Right lung (tissue), 10 donors: ENCODE measurements at places on chromosomes 16 and 17.

DNA sequence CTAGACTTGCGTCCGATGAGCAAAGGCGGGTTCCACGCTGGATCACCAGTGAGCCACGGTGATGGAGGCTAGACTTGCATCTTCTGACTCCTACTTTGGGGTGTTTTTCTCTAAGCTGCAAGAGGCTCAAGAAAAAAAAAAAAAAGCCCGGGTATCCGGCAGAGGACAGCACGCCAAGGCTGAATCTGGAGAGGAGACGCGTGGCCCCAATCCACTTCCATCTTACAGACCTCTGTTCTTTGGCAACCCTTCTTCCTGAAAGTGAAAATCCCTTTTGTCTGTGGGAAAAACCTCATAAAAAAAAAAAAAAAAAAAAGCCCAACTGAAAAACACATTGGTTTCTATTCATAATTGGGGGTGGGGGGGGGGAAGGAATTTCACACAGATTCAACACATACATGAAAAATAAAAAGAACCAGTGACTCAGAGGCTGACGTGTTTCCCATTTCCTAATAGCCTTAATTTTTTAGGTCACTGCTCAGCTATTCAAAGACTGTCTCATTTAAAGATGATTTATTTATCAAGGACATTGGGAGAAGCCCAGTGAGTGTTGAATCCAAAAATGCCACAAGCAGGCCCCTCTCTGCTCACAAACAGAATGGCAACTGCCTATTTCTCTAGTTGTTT, 258.3 kb downstream of the FOXL1 start:
- DNase-seq, result no peak

DNA sequence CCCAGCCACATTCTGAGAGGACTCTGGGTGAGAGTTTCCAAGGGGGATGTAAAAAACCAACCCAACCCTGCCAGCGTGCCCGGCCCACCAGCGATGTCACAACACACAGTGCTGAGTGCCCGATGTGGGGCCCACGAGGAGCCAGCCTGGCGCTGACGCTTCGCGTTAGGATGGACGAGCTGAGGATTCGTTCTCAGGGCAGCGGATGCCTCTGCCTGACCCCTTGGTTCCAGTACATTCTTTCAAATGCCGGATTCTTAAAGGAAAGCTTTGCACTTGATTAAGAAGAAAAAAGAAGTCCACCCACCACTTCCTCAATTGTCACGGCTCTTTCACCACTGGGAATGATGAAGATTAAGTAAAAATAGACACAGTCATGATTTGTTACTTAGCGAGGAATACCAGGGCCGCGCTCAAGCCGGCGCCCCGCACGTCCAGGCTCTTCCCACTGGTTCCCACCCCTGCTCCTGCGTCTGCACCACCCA, 79.4 kb downstream of the IRF8 start:
- no peak for DNase-seq

DNA sequence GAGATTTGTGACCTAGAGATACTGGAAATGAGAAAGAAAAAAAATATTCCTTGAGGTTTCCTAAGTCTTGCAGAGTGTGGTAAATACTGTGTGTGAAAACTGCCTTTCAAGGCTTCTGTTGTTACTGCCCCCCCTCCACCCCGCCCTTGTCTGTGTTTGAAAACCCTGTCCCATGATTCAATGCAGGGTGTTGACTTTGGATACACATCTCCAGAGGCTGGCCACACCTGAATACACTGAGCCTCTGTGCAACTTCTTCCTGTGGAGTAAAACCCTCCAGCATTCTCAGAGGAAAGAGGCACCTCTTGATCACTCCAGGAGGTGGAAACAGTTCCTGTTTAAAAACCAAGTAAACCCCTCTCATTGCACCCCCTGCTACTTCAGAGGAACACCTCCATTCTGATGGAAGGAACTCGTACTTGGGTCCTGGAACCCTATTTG, 123.0 kb upstream of the CACNG5 start:
- no peak for DNase-seq

DNA sequence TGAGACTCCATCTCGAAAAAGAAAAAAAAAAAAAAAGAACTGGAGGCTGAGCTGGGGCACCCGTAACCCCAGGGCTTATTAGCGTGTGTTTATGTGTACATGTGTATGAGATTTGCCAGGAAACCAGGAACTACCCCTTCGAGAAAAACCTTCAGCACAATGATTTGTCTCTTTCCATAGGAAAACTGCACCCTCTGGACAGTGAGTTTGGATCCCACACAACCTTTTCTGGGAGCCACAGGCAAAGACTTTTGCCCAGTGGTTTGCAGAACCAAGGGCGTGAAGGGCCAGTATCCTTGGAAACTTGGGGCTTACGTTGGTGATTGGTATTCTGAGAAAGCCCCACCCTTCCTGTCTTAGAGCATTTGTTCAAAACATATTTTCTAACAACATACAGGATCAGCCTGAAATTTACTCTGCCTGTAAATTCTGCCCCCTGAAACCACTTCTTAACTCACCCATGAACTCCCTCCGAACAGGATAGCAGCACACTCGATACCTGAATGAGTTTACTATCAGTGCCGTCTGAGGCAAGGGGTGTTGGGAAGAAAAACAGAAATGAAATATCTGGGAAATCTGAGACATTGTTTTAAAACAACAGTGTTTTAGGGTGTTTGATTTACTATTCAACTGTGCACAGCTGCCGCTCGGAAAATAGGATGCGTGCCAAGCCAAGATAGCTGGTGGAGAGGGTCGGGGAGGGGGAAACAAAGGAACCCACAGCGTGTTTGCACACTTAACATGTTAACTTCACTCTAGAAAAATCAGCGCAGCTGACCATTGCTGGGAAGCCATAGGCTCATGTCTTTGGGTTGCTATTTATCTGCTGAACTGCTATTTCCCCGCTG, 40.2 kb upstream of the MAF start:
- peak; percentile 49 for DNase-seq

- DNase-seq, result no peak
Observed at GRCh38 chr17:51155416-51155815, 2.1 kb downstream of the NME1 start.

- DNase-seq, result no peak
Observed at GRCh38 chr16:4323845-4324488, 8.1 kb downstream of the GLIS2 start.

DNA sequence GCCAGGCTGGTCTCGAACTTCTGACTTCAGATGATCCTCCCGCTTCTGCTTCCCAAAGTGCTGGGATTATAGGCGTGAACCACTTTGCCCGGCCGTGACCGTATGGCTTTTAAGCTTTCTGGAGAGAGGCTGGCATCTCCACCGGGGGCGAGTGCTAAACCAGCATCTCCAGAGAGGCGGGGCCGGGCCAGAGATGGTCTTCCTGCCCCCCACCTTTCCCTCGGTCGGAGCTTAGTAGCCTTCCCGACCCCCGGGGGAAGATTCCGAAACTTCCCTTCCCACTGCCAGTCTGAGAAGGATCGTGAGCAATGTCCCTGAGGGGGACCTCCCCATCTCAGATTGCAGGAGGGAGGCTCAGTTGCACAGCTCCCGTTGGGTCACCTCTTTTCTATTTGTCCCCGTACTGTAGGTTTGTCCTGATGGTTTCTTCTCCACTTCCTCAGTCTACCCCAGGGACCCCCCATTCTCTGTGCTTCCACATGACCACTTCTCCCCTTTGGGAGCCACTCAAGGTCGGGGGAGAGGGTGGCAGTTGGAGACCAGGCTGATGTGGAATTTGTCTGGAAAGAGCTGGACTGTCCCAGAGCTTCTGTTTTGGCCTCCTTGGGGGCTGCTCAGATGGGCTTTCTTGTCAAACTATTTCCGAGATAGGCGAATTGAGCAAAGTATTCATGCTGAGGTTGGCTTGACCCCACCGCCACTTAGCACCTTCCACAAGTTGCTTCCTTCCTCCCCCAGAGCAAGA, 18.2 kb downstream of the IGF2BP1 start:
- no peak for DNase-seq

- no peak for DNase-seq
Observed at GRCh38 chr17:78628547-78629435, 51.6 kb upstream of the DNAH17 start.

DNA sequence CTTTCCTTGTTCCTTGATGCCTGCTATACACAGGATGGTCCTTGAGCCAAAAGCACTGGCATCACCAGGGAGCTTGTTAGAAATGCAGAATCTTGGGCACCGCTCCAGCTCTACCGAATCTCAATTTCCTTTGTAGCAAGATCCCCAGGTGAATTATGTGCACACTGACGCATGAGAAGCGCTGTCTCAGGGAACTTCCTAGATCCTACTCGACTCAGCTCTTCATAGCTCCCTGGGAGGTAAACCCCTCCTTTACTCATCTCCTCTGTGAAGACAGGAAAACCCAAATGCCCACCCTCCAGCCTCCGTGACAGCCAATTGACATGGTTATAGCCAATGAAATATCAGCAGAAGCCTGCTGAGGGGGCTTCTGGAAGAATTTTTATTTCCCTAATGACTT, 4.1 kb downstream of the USP31 start:
- no peak for DNase-seq

GRCh38 chr17:68273722-68274121, 17.2 kb downstream of the SLC16A6 start:
- no peak for DNase-seq

- DNase-seq, result no peak
Observed at GRCh38 chr17:65293584-65294180, 156.5 kb downstream of the RGS9 start.
